Amniotic epithelial cell (primary cell): ENCODE measurements at places on chromosomes 1 and 21.

GRCh38 chr1:2564006-2564814 lies 8.0 kb downstream of the TNFRSF14 start:
- DNase-seq = no peak

DNA sequence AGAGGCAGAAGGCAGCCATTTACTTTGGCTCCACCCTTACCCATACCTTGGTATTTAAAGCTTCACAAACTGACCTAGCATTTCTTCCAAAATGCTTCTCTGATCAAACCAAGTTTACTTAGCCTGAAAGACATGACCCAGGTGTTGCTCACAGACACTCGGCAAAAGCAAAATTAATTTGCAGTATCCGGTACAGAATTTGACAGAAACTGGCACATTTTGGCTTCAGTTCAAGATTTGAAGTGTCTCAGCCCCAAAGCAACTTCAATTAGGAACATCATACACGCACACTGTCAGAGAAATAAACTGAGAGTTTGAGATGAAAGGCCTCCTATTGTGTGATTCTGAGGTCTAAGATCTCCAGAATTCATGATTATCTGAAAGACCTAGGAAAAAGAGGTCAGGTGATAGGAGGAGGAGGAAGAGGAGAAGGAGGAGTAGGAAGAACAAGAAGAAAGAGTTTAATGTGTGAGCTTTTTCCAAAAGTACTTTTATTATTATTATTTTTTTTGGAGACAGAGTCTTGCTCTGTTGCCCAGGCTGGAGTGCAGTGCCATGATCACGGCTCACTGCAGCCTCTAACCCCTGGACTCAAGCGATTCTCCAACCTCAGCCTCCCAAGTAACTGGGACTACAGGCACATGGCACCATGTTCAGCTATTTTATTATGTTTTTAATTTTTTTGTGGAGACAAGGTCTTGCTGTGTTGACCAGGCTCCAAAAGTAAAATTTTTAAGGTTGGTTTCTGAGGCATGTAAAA lies 143.6 kb downstream of the SLC45A1 start:
- no peak for DNase-seq

- peak; percentile 29 for DNase-seq
Measured at GRCh38 chr1:27940870-27941560, 6.2 kb downstream of the SMPDL3B start.

- no peak for DNase-seq
Measured at GRCh38 chr1:227917081-227917950, 30.4 kb downstream of the WNT9A start.

- no peak for DNase-seq
Measured at GRCh38 chr1:3683992-3684391, 31.7 kb downstream of the TP73 start.

- DNase-seq = no peak
Measured at GRCh38 chr1:94247138-94248094, 10.0 kb upstream of the ARHGAP29 start.

- no peak for DNase-seq
Measured at GRCh38 chr1:190540366-190540765, 62.7 kb upstream of the BRINP3 start.

- DNase-seq = no peak
Measured at GRCh38 chr1:95122151-95122697, 5.1 kb downstream of the TLCD4 start.

DNA sequence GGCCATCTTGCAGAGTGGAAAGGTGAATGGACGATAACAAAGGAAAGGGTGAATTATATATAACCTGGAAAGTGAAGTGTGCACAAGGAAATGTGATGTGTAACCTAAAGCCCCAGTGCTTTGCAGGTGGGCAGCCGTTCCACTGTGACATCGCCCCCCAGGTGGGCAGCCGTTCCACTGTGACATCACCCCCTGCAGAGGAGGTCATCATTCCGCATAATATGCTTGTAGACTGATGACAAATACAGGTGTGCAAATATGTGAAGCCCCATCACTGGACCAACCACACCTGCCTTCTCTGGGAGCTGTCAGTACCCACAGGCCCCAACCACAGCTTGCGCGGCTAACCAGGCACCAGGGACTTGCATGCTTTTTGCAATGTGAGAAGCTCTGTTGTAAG lies 4.7 kb upstream of the ZNF496 start:
- no peak for DNase-seq

- no peak for DNase-seq
Measured at GRCh38 chr1:160137216-160137862, 14.1 kb upstream of the ATP1A4 start.
